ENCODE measurements at places on chromosomes 5 and 9. TPM values are rescaled to one million over a fixed set of nuclear protein-coding genes. Genes with fewer than 3 reads are reported as not detected.

The NSG2 gene
- total RNA-seq: not detected

The SLC27A6 gene
- total RNA-seq: not detected

- no peak for DNase-seq
Measured at GRCh38 chr9:114050226-114050568, 27.9 kb downstream of the AMBP start.

DNA sequence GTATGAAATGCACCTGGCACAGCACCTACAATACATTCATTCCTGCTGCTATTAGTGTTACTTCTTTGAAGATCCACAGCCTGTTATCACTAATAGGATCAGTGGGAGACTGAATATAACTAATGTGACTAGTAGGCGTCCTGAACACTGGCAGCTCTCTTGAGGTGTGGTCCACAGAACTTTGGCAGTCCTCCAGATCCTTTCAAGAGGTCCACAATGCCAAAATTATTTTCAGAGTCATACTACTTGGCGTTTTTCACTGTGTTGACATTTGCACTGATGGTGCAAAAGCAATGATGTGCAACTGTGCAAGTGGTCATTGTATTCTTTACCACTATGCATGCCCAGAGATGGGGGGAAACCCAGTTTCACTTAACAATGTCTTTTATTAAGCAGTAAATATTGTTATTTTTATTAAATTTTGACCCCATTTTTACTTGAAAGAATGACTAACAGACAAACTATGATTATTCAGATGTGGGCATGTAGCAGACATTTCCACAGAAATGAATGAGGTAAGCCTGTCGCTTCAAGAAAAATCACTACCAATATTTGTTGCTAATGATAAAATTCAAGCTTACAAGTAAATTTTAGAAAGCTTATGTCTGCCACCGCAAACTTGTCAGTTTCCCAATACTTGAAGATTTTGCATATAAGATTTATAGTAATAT is 48.9 kb downstream of the ADRB2 start:
- DNase-seq: no peak

DNA sequence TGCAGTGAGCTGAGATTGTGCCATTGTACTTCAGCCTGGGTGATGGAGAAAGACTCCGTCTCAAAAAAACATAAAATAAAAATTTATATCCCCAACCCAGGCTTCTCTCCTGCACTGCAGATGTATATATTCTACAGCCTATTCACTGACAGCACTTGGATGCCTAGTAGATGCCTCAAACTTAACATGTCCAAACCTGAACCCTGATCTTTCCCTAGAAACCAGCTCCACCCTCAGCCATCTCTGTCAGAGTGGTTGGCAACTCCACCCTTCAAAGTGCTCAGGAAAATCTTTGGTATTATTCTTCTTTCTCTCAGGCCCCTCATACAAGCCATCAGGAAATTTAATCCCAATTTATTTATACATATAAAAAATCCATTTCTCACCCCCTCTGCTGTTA is 36.9 kb upstream of the TXN start:
- DNase-seq: no peak

GRCh38 chr5:117072439-117072838 is 497.8 kb upstream of the SEMA6A start:
- no peak for DNase-seq

GRCh38 chr5:132238169-132238744 is 10.6 kb upstream of the P4HA2 start:
- DNase-seq: peak; percentile 71

Data from CD4-positive, CD25-positive, alpha-beta regulatory T cell (primary cell).